MCF 10A (cell line): ENCODE measurements at places on chromosomes 7 and 10. TPM values are rescaled to one million over a fixed set of nuclear protein-coding genes. Genes with fewer than 3 reads are reported as not detected.

DNA sequence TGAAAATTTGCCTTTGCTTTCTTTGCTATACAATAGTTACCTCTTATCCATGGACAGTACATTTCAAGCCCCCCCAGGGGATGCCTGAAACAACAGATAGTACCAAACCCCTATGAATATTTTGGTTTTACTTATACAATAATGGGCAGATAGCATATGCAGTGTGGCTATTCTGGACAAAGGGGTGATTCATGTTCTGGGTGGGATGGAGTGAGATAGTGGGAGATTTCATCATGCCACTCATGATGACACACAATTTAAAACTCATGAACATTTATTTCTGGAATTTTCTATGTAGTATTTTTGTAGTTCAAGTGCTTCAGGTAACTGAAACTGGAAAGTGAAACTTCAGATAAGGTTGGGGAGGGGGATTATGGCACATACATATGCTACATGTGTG lies 12.0 kb downstream of the STARD3NL start:
- peaks cover 44% of the 10 kb centered on the region for H3K4me1 ChIP-seq
- DNase-seq, result no peak
- H3K36me3 ChIP-seq, result peaks cover 22% of the 10 kb centered on the region
- no peaks in the 10 kb centered on the region for H3K27me3 ChIP-seq

GRCh38 chr7:97145068-97145467 lies 27.6 kb downstream of the SDHAF3 start:
- no peaks in the 10 kb centered on the region for H3K27me3 ChIP-seq
- H3K4me1 ChIP-seq, result no peaks in the 10 kb centered on the region
- no peaks in the 10 kb centered on the region for H3K36me3 ChIP-seq
- H3K27ac ChIP-seq, result no peak overlapping the region

DNA sequence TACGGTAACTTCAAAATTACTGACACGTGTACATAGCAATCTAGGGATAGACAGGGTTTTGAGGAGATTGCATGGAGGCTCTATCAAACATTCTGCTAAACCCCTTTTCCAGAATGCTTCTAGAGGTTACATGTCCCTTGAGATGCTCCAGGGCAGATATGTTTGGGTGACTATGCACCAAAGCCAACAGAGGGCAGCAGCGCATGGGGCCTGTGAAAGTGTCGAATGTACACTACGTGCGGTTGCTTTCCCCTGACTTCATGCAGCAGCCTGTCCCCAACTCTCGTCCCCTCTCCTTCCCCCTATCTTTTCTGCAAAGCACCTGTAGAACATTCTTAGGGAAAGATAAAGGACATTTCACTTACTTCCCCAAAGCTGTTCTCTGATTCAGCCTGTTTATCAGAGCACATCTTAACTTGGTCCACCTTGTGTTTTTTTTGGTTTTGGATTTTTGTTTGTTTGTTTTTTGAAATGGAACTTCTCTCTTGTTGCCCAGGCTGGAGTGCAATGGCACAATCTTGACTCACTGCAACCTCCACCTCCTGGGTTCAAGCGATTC lies 90.2 kb downstream of the UBE3C start:
- peaks cover 5% of the 10 kb centered on the region for H3K4me1 ChIP-seq
- DNase-seq, result peak; percentile 42
- H3K27ac ChIP-seq, result no peak overlapping the region

GRCh38 chr10:58014436-58014835 lies 253.3 kb downstream of the IPMK start:
- no peak overlapping the region for H3K4me3 ChIP-seq
- H3K27ac ChIP-seq, result no peak overlapping the region
- peaks cover 10% of the 10 kb centered on the region for H3K4me1 ChIP-seq
- H3K27me3 ChIP-seq, result no peaks in the 10 kb centered on the region
- DNase-seq, result no peak

GRCh38 chr10:34503704-34504103 lies 311.4 kb downstream of the PARD3 start:
- H3K27me3 ChIP-seq, result no peaks in the 10 kb centered on the region
- DNase-seq, result no peak
- H3K27ac ChIP-seq, result no peak overlapping the region
- H3K4me1 ChIP-seq, result peaks cover 18% of the 10 kb centered on the region
- no peak overlapping the region for H3K4me3 ChIP-seq
- H3K36me3 ChIP-seq, result peaks cover 19% of the 10 kb centered on the region

DNA sequence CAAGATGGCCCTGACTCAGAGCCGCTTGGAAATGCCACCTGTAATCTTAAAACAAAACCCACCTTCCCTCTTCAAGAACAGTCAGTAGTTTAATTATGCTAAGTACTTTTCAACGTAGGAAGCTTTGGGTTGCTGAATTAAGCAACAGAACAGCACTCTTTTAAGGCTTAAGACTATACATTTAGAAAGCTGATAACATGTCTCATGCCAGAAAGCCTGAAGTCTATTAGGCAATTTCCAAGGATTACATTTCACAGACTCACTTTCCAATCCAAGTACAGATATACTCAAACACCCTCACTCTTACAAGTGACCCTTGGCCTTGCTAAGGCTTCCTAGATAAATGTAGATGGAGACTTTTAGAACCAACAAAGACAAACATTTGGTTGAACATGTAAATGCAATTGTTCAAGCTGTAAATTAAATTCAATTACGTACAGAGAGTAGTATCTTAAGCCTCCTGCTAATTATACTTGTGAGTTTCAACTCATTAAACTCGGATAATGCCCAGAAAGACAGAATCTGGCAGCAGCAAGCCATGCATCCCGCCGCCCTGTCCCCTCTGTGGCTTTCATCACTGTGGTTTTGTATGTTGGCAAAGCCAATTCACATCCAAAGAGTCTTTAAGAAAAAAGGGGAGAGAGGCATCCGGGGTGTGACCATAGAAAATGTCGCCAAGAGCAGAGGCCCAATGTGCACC lies 283.1 kb upstream of the NRP1 start:
- peaks cover 6% of the 10 kb centered on the region for H3K4me1 ChIP-seq
- H3K27ac ChIP-seq, result no peak overlapping the region
- H3K4me3 ChIP-seq, result no peak overlapping the region
- no peak for DNase-seq

GRCh38 chr7:129650056-129650758 lies 38.7 kb downstream of the NRF1 start:
- peaks cover 12% of the 10 kb centered on the region for H3K4me1 ChIP-seq
- H3K27ac ChIP-seq, result peak overlapping the region; percentile 33
- DNase-seq, result no peak
- H3K36me3 ChIP-seq, result peaks cover 11% of the 10 kb centered on the region
- no peak overlapping the region for H3K4me3 ChIP-seq
- H3K27me3 ChIP-seq, result no peaks in the 10 kb centered on the region

- H3K27ac ChIP-seq, result no peak overlapping the region
- peaks cover 14% of the 10 kb centered on the region for H3K27me3 ChIP-seq
- DNase-seq, result no peak
Measured at GRCh38 chr7:101625031-101625791, 3.9 kb downstream of the MYL10 start.

GRCh38 chr10:119290301-119291048 lies 83.1 kb downstream of the GRK5 start:
- no peak overlapping the region for H3K27ac ChIP-seq
- H3K4me3 ChIP-seq, result no peak overlapping the region
- peaks cover 8% of the 10 kb centered on the region for H3K4me1 ChIP-seq
- peaks cover 25% of the 10 kb centered on the region for H3K27me3 ChIP-seq
- DNase-seq, result no peak
- H3K36me3 ChIP-seq, result no peaks in the 10 kb centered on the region

DNA sequence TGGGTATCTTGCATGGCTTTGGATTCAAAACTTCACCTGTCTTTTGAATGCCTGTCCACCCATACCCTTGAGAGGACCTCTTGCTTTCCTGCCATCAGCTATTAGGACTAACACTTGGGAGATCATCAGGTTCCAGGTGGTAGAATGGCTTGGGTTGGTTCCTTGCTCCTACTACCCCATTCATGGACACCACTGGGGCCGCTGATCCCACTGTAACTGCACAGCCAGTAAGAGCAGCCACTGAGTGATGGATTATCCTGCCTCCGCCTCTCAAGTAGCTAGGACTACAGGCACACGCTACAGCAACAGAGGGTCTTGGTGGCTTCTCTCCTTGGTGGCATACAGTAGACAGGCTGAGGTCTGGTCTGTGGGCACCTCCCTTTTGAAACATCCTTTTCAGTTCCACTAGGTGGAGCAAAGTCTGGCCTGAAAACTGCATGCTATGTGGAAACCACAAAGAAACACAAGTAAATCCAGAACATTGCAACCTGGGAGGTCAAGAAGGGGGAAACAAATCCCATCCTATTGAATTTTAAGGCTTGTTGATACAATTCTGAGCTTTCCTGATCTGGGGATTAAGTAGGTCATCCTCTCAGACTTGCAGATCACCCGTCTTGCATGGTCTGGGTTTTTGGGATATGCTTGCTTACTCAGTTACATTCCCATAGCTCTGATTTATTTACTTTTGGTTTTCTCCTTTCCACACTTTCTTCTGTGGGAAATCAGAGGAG lies 9.4 kb downstream of the WBP1L start:
- H3K36me3 ChIP-seq, result peaks cover 22% of the 10 kb centered on the region
- peak overlapping the region; percentile 88 for H3K27ac ChIP-seq
- H3K4me1 ChIP-seq, result peaks cover 27% of the 10 kb centered on the region
- no peaks in the 10 kb centered on the region for H3K27me3 ChIP-seq
- peak; percentile 63 for DNase-seq

DNA sequence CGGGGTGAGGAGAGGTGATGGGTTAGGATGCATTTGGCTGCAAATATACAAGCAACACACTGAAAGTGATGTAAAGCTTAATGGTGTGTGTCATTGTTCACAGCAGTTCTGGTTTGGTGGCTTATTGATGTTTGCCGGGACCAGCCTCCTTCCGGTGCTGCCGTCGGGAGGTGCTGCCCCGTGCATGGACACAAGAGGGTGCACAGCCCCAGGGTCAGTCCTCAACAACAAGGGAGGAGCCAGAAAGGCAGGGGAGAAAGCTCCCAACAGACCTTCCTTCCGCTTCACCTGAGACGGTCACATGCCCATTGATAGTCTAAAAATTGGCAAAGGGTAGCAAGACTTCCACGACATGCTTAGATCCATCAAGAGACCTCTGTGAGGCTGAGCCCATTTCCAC lies 9.5 kb downstream of the RNF32 start:
- H3K4me3 ChIP-seq, result no peak overlapping the region
- H3K36me3 ChIP-seq, result peaks cover 25% of the 10 kb centered on the region
- no peak for DNase-seq
- H3K27me3 ChIP-seq, result no peaks in the 10 kb centered on the region
- H3K27ac ChIP-seq, result no peak overlapping the region

- no peak overlapping the region for H3K27ac ChIP-seq
- no peaks in the 10 kb centered on the region for H3K27me3 ChIP-seq
- peak; percentile 50 for DNase-seq
- peaks cover 94% of the 10 kb centered on the region for H3K36me3 ChIP-seq
- H3K4me1 ChIP-seq, result no peaks in the 10 kb centered on the region
- H3K4me3 ChIP-seq, result no peak overlapping the region
Measured at GRCh38 chr7:107201795-107202450, 33.1 kb downstream of the HBP1 start.

DNA sequence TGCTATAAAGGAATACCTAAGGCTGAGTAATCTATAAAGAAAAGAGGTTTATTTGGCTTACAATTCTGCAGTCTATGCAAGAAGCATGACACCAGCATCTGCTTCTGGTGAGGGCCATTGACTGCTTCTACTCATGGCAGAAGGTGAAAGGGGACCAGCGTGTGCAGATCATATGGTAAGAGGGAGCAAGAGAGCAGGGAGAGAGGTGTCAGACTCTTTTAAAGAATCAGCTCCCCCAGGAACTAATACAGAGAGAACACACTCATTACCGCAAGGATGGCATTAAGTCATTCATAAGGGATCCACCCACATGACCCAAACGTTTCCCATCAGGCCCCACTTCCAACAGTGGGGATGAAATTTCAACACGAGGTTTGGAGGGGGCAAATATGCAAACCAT lies 3.5 kb upstream of the COL28A1 start:
- no peak overlapping the region for H3K27ac ChIP-seq
- no peaks in the 10 kb centered on the region for H3K36me3 ChIP-seq
- no peak overlapping the region for H3K4me3 ChIP-seq
- DNase-seq, result no peak
- peaks cover 18% of the 10 kb centered on the region for H3K4me1 ChIP-seq
- H3K27me3 ChIP-seq, result no peaks in the 10 kb centered on the region

DNA sequence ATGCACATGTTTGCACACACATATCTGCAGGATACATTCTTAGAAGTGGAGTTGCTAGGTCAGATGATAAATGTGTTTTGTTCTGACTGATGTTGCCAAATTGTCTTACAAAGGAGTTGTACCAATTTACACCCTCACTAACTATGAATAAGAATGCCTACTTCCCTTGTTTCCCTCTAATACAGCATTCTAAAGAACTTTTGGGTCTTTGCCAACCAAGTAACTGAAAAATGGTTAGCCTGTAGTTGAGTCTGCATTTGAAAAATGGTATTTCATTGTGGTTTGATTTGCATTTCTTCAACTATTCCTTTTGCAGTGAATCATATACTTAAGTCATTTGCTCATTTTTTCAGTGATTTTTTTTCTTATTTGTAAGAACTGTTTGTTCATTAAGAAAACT lies 48.4 kb downstream of the TMEM26 start:
- H3K27ac ChIP-seq, result no peak overlapping the region
- no peaks in the 10 kb centered on the region for H3K27me3 ChIP-seq
- no peaks in the 10 kb centered on the region for H3K4me1 ChIP-seq
- H3K36me3 ChIP-seq, result no peaks in the 10 kb centered on the region
- no peak overlapping the region for H3K4me3 ChIP-seq
- peak; percentile 2 for DNase-seq

- DNase-seq, result no peak
- no peak overlapping the region for H3K4me3 ChIP-seq
- no peak overlapping the region for H3K27ac ChIP-seq
Measured at GRCh38 chr10:3734111-3734510, 50.9 kb downstream of the KLF6 start.

GRCh38 chr10:1735562-1735961 lies 1.8 kb downstream of the ADARB2 start:
- H3K27me3 ChIP-seq, result peaks cover 18% of the 10 kb centered on the region
- no peak for DNase-seq
- peaks cover 20% of the 10 kb centered on the region for H3K4me1 ChIP-seq
- peak overlapping the region; percentile 88 for H3K4me3 ChIP-seq
- no peak overlapping the region for H3K27ac ChIP-seq
- H3K36me3 ChIP-seq, result no peaks in the 10 kb centered on the region

GALNT17 gene
- not detected in 2 replicates for total RNA-seq

KNDC1 gene
- 2.1 and 2.4 TPM in 2 replicates for total RNA-seq

CYP3A4 gene
- not detected in 2 replicates for total RNA-seq

SLC18A3 gene
- not detected in 2 replicates for total RNA-seq

PLXNA4 gene
- not detected in 2 replicates for total RNA-seq

VGF gene
- total RNA-seq, result 11.2 and 12.8 TPM in 2 replicates

AMPH gene
- 0.63 and 0.81 TPM in 2 replicates for total RNA-seq

TAX1BP1 gene
- 95.0 and 95.9 TPM in 2 replicates for total RNA-seq

SFMBT2 gene
- total RNA-seq, result 5.8 and 7.4 TPM in 2 replicates

ANXA8L1 gene
- total RNA-seq, result 21.9 and 31.7 TPM in 2 replicates

CLCN1 gene
- not detected in 2 replicates for total RNA-seq
